Stimulated activated CD4-positive, alpha-beta T cell treated with anti-CD3 and anti-CD28 coated beads, Interleukin-1b, Interleukin-23, amount 100 ng/mL, for 24 hours (primary cell): ENCODE measurements at places on chromosomes 1 and 21.

DNA sequence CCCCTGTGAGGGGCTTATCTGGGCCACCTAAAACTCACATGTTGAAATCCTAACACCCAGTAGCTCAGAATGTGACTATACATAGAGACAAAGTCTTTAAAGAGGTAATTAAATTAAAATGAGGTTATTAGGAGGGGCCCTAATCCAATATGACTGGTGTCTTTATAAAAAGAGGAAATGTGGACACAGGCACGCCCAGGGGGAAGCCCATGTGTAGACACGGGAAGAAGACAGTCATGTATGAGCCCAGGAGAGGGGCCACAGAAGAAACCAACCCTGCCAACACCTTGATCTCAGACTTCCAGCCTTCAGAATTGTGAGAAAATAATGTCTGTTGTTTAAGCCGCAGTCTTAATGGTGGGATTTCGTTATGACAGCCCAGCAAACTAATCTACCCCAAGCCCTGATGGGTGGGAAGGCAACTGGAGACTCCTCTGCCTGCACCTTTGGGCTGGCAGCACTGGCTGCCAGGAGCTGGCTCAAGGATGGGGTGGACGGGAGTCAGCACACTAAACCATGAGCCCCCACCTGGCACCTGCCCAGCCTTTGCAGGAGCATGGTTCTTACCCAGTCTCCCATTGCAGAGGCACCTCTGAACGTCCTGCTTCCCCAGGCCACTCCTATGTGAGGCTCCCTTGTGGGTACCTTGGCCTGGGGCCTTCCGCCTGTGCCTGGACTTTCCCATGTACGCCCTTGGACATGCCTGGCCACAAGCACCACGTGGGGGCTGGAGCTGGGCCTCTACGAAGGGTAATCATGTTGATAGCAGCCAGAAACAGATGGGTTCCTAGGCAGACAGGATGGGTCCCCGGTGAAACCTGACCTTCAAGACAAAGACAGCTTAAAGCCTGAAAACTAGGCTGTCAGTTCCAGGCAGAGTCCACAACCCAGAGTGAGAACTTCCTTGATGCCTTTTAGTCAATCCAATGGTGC is 57.1 kb upstream of the DMRTB1 start:
- DNase-seq: no peak

GRCh38 chr1:29282924-29283803 is 46.8 kb downstream of the PTPRU start:
- DNase-seq: no peak

DNA sequence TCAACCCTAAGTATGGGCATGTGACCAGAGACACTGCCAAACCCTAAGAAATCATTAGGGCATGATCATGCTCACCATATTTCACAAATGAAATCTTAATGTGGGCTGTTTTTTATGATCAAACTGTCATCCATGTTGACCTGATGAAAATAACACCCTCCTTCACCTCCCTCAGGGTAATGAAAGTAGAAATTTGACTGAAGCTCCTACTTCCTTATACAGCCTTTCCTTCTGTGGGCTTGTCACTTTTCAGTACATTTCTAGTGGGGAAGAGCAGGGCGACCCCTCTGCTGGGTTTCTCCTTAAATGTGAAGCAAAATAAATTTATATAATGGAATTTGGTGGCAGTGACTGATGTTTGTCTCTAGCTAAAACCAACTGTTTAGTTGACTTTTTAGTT is 25.9 kb downstream of the IVNS1ABP start:
- no peak for DNase-seq

- DNase-seq: no peak
These were observed 6.4 kb downstream of the TSTD1 start for GRCh38 chr1:161032409-161032808.
